ENCODE measurements at places on chromosomes 3 and 15. TPM values are rescaled to one million over a fixed set of nuclear protein-coding genes. Genes with fewer than 3 reads are reported as not detected.

DNA sequence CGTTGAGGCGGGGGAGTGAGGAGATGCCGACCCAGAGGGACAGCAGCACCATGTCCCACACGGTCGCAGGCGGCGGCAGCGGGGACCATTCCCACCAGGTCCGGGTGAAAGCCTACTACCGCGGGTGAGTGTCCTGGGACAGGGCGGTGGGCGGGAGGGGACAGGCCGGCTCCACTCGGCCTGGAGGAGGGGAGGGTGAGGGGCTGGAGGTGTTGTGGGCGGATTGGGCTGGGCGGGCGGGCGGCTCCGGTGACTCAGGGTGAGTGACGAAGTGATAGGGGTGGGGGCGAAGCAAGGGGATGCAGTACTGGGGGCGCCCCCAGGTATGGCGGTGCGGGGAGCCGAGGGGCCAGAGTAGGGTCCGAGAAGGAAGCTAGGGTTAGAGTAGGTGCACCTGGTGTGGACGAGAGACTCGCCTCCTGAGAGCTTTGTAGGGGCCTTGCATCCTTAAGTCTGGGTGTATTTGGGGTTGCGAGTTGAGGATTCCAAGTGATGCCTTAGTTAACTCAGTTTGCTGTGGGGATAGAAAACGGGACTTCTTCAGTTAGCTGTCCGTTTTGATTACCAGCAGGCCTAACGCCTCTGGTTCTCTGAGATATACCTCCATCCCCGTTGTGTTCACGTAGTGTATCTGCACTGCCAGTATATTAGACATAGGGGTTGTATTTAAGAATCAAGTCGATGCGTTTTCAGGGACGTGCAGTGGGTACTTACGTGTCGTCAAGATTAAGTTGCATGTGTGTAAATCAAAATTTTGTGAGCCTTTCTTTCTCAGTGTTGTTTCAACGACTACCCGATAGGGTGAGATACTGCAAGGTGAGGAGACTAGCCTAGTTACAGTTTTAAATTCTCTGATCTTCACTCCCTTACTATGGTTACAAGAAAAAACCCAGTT is 670 bp downstream of the PRKCI start:
- DNase-seq, result no peak

- DNase-seq, result no peak
Observed at GRCh38 chr3:127630811-127631714, 2.1 kb downstream of the PODXL2 start.

The PRTG gene
- total RNA-seq, result 8.6 TPM

DNA sequence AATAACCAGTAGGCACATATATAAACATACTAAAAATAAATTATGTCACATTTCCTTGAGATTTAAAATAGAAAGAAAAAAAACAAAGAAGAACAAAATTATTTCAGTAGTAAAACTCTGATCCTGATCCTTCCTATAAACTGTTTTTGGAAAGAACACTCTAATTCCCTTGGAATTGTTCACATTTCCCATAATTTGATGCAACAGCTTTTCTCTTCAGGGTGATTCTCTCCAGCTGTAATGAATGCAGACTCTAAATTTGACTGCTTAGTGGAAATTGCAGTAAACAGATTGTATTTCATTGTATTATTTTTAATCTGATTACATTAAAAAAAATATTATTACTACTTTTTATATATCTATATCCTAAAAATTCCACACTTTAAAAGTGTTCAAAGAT is 70.2 kb upstream of the ABI3BP start:
- no peak for DNase-seq

The GREM1 gene
- 58.2 TPM for total RNA-seq

GRCh38 chr15:66188464-66188863 is 65.1 kb downstream of the MEGF11 start:
- DNase-seq, result no peak

DNA sequence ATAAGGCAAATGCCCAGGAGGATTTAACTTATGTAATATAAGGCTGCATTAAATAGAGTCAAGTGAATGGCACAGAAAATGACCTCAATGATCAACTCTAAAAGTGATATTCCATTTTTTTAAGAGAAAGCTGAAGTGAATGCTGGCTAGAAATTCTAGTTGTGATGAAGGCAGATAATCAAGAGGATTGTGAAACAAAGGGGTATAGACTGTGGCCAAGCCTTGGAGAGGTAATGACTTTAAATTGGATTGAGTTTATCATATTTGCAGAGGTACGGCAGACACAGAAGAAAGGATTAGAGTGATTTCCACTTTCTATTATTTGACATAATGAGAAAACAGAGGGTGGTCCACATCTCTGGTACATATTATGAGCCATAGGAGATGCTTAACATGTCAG is 269.2 kb downstream of the MECOM start:
- DNase-seq, result no peak

GRCh38 chr15:56815247-56815646 is 81.9 kb upstream of the ZNF280D start:
- peak; percentile 77 for DNase-seq

The POTEB2 gene
- total RNA-seq, result not detected

The CASR gene
- not detected for total RNA-seq

GRCh38 chr15:40853241-40853890 is 9.5 kb downstream of the SPINT1 start:
- no peak for DNase-seq

The FXR1 gene
- 136 TPM for total RNA-seq

GRCh38 chr3:107430996-107431245 is 53.7 kb downstream of the CCDC54 start:
- no peak for DNase-seq

GRCh38 chr15:39312984-39313383 is 267.9 kb upstream of the THBS1 start:
- DNase-seq, result no peak

DNA sequence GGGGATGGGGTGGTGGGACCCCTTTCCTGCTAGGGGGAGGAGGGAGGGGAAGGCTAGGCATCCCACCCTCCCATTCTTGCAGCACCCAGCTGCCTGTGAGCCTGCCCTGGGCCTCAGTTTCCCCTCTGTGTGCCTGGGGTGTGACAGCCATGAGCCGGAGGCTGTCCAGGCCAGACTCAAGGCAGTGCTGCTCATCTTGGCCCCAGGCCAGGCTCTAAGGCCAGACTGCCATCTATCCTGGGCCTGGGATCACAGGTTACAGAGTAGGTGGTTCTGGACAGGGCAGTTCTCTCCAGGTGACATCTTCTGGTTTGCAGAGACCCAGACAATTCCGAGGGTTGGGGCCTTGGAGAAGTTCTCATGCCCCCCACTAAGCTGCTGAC is 3.3 kb upstream of the VILL start:
- DNase-seq, result no peak

- no peak for DNase-seq
Observed at GRCh38 chr3:56339671-56340070, 128.6 kb downstream of the ERC2 start.
